KG1 (cell line): ENCODE measurements at places on chromosomes 12 and 14.

DNA sequence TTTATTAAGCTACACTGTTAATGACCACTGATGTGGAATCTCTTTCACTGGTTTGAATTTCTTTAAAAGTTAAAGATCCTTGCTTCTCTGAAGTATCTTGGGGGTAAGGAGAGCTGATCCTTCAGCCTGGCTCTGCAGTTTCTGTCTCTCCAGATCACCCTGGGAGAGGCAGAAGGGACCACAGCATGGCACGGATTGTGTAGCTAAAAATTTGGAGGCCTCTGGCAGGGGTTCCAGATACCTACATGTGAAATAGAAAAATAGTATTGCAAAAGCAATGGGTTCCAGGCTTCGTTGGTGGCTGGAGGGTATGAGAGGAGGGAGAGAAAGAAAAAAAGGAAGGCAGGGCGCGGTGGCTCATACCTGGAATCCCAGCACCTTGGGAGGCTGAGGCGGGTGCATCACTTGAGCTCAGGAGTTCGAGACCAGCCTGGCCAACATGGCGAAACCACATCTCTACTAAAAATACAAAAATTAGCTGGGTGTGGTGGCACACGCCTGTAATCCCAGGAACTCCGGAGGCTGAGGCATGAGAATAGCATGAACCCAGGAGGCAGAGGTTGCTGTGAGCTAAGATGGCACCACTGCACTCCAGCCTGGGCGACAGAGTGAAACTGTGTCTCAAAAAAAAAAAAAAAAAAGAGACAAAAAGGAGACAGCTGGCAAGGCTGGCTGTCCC lies 3.4 kb downstream of the CHST11 start:
- DNase-seq: no peak

DNA sequence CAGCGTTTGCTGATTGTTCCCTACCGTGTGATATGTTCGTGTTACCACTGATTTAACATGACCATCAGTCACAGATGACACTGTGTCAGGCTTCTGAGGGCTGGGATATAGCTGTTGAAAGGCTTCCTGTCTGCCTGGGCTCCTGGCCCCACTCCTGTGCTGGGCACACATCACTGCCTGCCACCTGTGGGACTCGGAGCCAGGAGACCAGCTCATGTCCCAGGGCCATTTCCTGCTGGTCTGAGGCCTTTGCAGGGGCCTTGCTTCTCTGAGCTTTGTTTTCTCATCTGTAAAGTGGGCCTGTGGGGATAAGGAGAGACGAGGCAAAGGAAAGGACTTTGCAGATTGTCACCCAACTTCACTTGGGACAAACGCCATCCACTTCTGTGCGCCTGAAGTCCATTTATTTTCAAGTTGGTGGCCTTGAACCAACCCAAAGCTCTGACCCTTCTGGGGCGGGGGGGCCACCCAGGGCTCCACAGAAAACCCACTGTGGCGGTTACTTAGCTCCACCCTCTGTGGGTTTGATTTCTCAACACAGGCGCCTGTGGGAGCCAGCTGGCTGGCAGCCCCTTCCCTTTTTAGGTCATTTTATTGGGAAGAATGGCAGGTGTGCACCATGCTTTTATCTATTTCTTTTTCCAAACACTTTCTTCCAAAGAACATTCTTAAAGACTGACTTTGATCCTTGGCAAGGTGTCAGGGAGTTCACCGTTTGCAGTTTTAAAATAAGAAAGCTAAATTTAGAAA lies 54.1 kb downstream of the BEGAIN start:
- no peak for DNase-seq

- no peak for DNase-seq
Measured at GRCh38 chr14:56081139-56081538, 37.1 kb upstream of the PELI2 start.

DNA sequence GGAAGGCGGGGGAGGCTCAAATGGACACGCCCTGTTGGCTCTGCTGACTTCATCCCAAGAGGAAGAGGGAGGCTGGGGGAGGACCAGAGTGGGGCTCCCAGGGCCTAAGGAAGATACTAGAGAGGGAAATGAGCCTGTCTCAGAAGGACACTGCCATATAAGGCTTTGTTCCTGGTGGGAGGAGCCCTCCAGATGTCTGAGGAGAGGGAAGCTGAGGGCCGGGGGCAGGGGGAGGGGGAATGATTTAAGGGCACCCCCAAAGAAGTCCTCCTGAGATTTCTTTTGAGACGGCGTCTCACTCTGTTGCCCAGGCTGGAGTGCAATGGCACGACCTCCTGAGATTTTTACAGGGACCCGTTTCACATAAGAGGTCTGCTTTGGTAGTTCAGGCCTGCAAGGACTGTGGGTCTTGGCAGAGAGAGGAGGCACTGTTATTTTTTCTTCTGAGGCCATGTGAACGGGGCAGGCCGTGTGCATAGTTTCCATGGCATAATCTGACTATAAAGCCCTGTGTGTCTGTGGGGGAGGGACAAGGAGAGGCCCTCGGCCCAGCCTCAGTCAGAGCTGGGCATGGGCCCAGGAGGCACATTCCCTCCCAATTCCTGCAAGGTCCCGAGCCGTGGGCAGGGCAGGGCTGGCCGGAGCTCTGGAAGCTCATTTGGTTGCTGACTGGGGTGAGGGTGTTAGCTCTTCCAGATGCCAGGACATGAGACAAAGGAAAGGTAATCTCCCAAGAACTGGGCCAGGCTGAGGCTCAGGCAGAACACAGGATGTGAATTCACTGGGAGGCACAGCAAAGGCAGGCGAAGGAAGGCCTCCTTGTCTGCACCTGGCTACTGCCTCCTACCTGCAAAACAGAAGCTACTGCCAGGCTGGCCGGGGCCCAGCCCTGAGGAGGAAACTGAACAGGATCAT lies 22.2 kb upstream of the PLEKHG3 start:
- no peak for DNase-seq

DNA sequence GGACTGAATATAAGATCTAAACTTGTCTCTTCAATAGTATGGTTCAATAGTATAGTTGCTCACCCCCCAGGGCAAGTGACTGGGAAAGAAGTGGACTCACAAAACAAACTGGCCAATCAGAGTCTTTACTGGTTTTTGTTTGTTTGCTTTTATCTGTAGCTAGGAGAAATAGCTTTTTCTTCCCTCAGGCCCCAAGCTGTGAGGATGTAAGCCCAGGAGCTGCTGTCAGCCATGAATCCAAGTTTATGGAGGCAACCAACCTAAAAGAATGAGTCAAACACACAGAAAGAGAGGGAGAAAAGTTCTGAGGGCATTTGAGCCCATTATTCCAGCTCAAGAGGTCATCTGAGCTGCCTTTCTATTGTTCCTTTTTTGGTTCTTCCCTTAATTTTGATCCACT lies 375.3 kb downstream of the BCAT1 start:
- DNase-seq: no peak

DNA sequence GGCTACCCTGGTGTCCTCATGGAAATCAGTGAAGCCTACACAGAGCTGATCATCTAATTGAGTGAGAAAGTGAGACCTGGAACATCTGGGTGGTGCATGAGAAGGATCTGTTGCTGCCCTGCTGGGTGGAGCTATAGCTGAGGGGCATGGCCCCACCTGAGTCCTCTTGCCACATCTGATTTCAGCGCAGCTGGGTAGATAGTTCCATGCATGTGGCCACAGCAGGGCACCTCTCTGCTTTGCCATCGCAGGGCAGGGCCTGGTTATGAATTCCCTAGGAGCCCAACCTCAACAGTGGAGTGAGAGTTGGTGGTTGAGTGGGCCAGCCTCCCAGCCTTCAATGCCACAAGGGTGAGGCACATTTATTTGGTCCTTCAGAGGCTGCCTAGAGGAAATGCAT lies 407.8 kb downstream of the BCL11B start:
- no peak for DNase-seq

DNA sequence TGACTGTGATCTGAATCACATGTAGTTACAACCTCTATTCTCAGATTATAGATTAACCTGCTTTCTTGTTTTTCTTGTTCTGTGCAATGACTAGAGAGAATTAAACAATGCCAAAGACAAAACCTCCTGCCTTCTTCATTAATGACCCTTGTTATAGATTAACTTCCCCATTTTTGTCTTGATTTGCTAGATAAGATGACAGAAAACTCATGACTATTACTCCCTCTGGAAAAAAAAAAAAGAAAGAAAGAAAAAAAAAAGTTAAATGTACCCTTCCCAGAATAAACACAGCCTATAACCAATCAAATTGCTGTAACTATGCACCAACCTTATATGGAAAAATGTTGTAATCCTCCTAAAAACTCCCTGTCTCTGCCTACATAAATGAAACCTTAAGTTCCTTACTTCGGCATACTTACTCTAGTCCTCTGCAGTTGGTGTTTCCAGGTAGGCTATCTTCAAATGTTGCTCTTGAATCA lies 41.1 kb upstream of the PCED1B start:
- no peak for DNase-seq

- DNase-seq: no peak
Measured at GRCh38 chr12:128798571-128799341, 25.0 kb downstream of the SLC15A4 start.

DNA sequence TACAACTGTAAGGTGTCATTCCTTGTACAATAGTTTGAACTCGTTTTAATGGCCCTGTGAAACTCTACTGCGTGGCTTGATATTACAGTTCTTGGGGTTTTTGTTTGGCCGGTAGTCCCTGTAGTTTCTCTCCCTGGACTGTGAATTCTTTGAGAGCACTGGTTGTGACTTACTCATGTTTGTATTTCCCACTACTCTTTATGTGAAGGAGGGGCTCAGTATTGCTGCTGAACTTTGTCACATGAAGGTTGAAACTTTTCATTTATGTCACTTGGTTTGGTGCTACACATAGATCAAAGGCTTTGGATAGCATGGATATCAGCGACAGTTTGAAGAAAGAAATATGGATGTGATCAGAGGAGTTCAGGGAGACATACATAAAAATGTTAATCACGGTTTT lies 1.5 kb upstream of the POU6F1 start:
- DNase-seq: no peak

GRCh38 chr14:75306927-75307699 lies 28.5 kb downstream of the FOS start:
- DNase-seq: peak; percentile 67

DNA sequence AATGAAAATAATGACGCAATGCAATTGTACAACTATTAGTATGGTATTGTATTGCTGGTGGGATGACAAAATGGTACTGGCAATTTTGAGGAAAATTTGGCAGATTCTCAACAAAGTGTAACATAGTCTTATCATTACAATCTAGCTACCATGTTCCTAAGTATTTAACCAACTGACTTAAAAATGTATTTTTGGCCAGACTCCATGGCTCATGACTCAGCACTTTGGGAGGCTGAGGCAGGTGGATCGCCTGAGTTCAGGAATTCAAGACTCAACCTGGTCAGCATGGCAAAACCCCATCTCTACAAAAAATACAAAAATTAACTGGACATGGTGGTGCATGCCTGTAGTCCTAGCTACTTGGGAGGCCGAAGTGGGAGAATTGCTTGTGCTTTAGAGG lies 1409.5 kb downstream of the AACS start:
- no peak for DNase-seq

DNA sequence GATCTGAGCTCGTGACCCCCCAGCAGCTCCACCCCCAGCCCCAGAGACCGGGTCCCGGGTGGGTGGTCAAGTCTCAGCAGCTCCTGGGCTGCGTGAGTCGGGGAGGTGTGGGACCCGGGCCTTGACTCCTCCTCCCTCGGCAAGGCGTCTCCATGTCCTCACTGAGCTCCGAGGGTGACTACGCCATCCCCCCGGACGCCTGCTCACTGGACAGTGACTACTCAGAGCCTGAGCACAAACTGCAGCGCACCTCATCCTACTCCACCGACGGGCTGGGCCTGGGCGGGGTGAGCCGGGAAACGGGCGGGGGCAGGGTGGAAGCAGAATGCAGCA lies 28.1 kb downstream of the PIGH start:
- no peak for DNase-seq

DNA sequence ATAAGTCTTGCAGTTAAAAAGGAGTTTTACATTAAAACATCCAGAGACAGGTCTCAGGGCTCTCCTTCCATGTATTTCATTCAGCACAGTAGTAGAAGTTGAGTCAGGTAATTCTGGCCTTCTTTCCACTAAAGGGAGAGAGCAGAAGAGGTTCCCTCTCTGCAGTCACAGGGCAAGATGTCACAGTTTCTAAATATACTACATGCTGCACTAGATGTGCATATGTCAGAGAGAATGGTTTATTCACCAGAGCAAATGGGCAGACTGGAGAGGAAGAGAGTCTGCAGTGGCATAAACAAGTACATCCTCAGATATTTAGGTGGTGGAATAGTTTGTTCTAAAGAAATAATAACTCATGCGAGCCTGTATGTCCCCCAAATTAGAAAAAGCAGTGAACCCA lies 132.0 kb downstream of the KICS2 start:
- no peak for DNase-seq

GRCh38 chr12:88579161-88579517 lies 1.1 kb downstream of the KITLG start:
- DNase-seq: no peak

- DNase-seq: no peak
Measured at GRCh38 chr12:13596714-13597113, 384.7 kb downstream of the GRIN2B start.

DNA sequence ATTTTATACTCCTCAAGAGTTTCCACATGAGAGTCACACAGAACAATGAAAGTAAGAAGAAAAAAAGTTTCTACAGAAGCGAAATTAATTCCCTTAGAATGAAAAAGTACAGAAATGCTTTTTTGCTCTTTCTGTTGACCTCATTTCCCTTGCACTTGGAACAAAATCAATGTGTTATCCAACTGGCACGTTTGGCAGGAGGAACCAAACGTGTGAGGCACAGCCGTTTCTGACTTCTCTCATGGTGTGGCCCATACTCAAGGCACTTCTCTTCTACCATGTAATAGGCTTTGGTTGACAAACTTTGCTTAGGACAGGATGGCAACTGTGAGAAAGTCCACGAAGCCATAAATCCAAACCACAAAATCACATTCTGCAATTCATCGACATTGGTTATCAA lies 297.0 kb downstream of the FUT8 start:
- no peak for DNase-seq

DNA sequence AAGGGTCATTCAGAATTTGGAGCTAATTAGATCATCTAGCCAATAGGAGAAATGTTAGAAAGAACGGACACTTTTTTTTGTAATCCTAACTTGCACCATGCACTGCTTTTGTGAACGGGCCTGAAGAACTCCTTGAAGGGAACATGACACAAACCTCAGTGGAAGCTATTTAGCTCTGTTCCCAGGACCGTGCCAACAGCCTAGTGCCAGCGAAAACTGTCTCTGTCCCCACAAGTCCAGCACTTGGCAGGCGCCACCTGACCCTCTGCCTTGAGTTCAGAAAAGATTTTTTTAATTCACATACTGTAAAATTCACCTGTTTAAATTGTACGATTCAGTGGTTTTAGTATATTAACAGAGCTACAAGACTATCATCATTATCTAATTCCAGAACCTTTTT lies 31.3 kb upstream of the KCNA5 start:
- no peak for DNase-seq
